ENCODE measurements at places on chromosomes 3 and 15.

DNA sequence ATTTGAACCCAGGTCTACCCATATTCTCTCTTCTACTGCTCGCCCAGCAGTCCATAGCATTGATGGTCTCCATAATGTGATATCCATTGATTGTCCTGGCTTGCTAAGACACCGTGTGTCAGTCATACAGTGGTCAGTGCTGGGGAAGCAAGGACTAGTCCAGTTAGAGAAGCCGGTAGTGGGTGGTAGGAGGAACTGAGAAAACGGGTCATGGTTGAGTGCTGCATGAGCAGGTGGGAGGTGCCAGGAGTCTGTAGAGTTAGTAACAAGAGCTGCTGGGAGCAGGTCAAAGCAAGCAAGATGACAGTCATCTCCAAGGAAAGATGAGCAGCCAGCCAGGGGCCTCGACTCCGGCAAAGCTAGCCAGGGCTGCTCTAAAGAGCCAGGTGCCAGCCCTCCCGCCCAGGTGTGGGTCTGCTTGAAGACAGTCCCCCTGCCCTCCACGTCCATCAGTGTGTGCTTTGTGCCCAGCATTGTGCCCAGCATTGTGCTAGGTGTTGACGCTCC, 29.5 kb upstream of the USP3 start:
- no peak for DNase-seq

DNA sequence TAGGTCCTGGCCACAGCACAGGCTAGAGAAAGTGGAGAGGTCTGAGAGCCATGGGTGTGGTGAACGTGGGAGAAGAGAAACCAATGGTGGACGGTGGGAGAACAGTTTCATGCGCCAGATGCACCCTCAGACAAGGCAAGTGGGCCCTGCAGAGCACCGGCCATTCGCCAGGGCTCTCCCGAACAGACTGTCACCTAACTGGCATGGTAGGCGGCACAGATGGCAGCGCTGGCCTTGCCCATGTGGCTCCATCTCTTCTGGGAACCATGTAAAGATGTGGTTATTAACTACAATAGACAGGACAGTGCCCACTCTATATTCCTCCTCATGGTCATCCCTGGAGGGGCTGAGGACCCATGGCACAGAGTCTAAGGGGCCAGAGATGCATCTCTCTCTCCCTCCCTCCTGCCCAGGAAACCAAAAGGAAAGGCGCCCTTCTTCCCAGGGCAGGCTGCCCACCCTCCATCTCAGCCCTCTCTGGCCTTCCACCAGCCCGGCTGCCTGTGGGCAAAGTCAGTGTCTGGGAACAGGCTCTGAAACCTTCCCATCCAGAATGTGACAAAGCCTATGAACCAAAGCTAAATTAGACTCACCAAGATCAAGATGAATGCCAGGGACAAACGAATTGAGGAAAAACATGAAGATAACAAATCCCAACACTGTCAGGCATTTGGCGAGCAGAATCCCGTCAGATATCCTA, 147.8 kb downstream of the OCA2 start:
- DNase-seq, result no peak

DNA sequence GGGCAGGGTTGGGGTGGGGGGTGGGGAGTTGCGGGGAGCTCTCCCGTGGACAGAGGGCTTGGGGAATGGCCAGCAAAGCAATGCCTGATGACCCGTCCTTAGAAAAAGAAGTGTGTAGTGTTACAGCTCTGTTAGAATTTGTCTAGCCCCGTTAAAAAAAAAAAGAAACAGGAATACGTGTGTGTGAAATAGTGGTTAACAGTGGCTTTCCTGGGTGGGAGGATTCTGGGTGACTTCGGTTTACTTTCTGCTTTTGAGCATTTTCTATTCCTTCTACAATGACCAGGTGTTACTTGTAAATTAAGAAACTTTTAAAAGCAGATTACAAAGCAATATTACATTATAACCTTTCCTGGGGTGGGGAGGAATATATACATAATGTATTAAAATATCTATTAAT, 25.0 kb downstream of the H1-8 start:
- DNase-seq, result no peak

DNA sequence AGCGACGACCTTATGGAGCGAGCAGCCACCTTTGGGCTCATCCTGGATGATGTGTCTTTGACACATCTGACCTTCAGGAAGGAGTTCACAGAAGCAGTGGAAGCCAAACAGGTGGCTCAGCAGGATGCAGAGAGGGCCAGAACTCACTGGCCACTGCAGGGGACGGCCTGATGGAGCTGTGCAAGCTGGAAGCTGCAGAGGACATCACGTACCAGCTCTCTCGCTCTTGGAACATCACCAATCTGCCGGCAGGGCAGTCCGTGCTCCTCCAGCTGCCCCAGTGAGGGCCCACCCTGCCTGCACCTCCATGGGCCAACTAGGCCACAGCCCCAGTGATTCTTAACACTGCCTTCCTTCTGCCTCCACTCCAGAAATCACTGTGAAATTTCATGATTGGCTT, 10.4 kb downstream of the NR1I2 start:
- no peak for DNase-seq

DNA sequence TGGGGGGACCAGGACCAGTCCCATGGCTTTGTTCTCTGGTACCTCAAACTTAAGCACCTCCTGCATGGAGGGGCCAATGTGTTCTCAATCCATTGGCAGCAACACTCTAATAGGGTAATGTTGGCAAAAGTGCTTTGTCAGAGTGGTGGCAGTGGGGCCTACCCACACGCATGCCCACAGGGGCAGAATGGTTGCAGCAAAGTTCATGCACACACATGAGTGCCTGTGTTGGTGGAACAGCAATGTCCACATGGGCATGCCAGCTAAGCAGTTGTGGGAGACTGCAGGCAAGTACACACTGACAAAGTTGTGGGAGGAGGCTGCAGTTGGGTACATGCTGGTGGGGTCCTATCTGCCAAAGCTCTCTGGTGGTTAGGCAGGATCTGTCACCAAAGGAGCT, 645.2 kb downstream of the ZNF385D start:
- no peak for DNase-seq

GRCh38 chr3:61961900-61962299, 400.5 kb downstream of the PTPRG start:
- DNase-seq, result no peak

GRCh38 chr15:80852676-80853075, 73.5 kb downstream of the CEMIP start:
- DNase-seq, result no peak

- no peak for DNase-seq
Observed at GRCh38 chr3:53773021-53773436, 73.2 kb downstream of the CHDH start.

DNA sequence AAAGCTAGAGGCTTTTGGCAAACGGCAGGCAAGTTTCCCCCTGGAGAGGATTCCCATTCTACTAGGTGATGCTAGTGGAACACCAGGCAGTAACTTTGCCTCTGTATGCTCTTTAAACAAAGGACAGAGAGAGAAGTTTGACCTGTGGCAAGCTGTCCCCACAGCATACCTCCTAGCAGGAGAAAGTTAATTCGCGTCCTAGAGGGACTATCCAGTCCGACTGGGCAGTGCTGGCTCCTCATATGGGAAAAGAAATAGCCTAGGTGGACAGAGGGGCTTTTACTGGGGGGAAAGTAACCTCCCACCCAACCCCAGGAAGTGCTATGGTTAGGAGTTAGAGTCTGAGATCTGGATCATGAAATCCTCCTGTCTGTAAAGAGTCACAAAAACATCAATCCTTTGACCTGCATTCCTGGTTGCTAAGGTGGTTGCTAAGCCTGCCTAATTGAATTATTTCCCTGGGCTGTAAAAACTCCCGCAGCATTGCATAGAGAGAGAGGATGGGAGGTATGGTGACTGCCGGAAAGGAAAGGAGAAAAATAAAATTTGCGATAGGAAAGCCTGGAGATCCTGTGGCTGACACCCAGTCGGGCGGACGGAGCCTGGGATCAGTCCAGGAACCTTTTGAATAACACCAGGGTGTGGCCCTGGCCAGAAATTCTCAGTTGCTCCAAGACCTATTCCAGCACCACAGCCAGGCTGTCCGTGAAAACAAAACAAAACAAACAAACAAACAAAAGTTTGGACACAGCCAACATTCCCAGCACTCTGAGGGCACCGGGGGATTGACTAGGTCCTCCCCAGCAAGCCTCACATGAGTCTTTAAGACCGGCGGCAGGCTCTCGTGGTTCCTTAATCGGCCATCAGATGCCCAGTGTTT, 67.7 kb upstream of the ATP11B start:
- no peak for DNase-seq

Measured in stimulated activated CD4-positive, alpha-beta T cell treated with anti-CD3 and anti-CD28 coated beads, Interleukin-1b, Interleukin-23, amount 100 ng/mL, for 1 hour (primary cell).